ENCODE measurements at places on chromosomes 11 and 22. TPM values are rescaled to one million over a fixed set of nuclear protein-coding genes. Genes with fewer than 3 reads are reported as not detected.

Gene HTR3A
- not detected for total RNA-seq

Gene FREY1
- total RNA-seq: 0.48 TPM

Gene SORL1
- 52.7 TPM for total RNA-seq

Gene OR10A2
- not detected for total RNA-seq

Gene OR52H1
- total RNA-seq: 1.1 TPM

Gene SLC6A5
- not detected for total RNA-seq

Gene OR51E2
- total RNA-seq: not detected

Gene EHF
- 9.9 TPM for total RNA-seq

Gene LINC01488
- total RNA-seq: not detected

Gene RHOD
- 15.0 TPM for total RNA-seq

Gene TTC36
- total RNA-seq: 0.37 TPM

Gene CTNND1
- total RNA-seq: 129 TPM

Gene ENTHD1
- total RNA-seq: not detected

Gene OR8D4
- 1.8 TPM for total RNA-seq

DNA sequence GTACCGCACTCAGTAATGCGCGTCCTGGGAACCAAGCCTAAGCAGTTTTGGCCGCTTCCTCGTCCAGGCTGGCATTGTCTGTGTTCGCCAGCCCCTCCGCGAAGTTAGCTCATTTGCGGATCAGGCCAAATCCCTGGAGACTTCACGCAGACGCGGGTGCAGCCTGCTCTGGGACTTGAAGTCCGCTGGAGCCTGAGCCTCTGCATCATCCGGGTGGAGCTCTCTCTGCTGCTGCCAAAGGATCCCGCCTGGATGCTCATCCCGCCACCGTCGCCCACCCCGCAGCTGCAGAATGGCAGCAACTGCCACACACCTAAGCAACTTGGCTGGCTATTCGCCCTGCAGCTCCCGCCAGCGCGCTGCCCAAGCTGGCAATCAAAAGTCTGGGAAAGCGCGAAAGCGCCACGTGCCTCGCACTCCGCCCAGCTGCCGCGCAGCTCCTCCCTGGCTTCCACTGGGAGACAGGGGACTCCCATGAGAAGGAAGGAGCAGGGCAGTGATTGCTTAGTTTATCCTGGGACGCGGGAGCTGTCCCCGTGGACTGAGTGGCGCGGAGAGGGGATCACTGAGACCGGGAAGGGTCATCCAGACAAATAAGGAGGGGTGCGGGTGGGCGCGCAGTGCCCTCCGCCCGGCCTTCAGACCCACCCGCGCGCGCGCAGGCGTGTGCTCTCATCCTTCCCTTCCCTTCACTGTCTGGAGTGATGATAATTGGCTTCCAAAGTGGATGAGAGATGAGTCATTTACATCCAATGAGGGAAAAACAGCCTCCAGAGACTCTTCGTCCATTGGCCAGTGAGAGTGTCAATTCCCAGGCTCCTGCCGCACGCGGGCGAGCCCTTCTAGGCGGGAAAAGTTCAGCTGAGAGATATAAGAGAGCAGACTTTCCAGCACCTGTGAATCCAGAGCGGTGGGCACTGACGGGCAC lies 23.2 kb upstream of the GLYATL1B start:
- DNase-seq: no peak

GRCh38 chr11:60252213-60253108 lies 9.5 kb upstream of the MS4A4E start:
- DNase-seq: no peak

- DNase-seq: no peak
Measured at GRCh38 chr11:72741849-72742512, 10.2 kb downstream of the ARAP1 start.

- no peak for DNase-seq
Measured at GRCh38 chr22:36036167-36036624, 7.6 kb upstream of the RBFOX2 start.

DNA sequence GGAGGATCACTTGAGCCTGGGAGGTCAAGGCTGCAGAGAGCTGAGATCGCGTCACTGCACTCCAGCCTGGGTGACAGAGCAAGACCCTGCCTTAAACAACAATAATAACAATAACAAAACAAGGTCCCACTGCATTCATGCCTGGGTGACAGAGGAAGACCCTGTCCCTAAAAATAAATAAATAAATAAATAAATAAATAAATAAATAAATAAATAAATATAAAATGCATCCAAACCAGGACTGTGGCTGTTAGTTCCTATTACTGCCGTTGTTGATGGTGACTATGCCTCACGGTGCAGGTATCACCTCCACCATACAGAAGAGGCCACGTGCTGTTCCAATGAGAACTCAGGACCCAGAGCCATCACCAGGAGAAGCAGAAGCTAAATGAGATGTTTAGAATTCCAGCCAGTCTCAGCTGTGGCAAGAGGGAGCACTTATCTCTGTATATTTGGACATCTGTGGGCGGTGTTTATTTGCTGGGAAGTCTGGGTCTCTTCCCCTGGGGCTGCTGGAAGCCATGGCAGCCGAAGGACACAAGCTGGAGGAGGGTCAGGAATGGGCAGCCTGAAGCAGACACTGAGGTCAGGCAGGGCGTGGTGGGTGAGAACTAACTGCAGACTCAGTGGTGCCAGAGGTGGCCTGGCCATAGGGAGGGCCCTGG lies 21.6 kb downstream of the C11orf86 start:
- no peak for DNase-seq

- peak; percentile 37 for DNase-seq
Measured at GRCh38 chr11:76629116-76629852, 41.3 kb downstream of the LRRC32 start.

DNA sequence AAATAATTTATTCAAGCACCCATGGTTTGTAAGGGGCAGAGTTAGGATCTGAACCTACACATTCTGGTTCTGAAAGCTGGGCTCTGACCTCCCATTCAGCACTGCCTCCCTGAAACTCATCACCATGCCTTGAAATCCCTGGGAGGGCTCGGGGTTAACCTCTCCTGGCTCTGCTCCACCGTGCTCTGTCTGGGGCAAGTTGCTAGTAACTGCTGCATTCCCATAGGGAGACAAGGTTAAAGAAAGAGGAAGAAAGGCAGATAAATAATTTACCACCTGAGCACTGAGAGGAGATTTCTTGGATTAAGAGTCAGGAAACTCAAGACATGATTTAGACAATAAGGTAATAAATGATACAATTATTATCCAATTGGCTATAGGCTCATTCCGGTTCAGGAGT lies 199.3 kb downstream of the KIF18A start:
- DNase-seq: no peak

- no peak for DNase-seq
Measured at GRCh38 chr11:63814383-63814736, 1.1 kb downstream of the SPINDOC start.

GRCh38 chr22:28953976-28954880 lies 70.9 kb downstream of the ZNRF3 start:
- no peak for DNase-seq

- no peak for DNase-seq
Measured at GRCh38 chr11:16158426-16158994, 197.8 kb downstream of the SOX6 start.

GRCh38 chr22:49014227-49015201 lies 813.2 kb downstream of the BRD1 start:
- DNase-seq: no peak

GRCh38 chr11:81892770-81893635 lies 840.7 kb downstream of the FAM181B start:
- no peak for DNase-seq

- DNase-seq: no peak
Measured at GRCh38 chr11:88541006-88541405, 203.5 kb upstream of the CTSC start.

DNA sequence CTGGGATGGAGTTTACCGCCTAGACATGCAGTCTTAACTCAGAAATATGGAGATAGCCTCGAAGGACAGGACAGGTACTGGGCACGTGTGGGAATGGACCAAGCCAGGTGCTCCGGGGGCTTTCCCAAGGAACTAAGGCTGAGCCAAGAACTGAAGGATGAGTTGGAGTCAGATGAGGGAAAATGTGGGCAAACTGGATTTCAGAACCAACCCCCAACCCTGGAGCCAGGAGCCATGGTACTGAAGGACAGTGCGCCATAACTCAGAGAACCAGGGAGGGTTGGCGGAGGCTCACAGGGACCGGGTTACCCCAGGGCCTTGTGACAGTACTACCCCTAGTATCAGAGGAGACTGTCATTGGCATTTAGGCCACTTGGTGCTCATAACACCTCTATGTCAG lies 2.5 kb upstream of the MIF start:
- no peak for DNase-seq

GRCh38 chr11:103875855-103876510 lies 160.5 kb upstream of the DDI1 start:
- no peak for DNase-seq

GRCh38 chr11:57434640-57435546 lies 8.0 kb upstream of the SLC43A3 start:
- no peak for DNase-seq

DNA sequence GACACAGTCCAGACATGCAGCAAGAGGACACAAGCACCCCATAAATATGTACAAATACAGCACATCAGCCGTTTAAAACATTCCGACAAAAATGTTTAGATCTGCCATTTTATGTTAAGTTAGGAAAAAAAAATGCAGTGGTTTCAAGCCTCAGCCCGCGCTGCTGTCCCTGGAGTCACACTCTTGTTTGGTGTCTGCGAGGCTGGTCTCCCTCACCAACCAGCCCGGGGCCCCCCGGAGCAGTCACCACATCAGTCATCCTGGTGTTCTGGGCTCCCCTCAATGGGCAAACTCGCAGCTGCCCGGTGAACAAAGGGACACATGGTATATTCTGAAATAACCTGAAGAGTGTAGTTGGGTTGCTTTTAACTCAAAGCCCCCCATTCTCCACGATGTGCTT lies 1022.2 kb downstream of the BRD1 start:
- DNase-seq: no peak

DNA sequence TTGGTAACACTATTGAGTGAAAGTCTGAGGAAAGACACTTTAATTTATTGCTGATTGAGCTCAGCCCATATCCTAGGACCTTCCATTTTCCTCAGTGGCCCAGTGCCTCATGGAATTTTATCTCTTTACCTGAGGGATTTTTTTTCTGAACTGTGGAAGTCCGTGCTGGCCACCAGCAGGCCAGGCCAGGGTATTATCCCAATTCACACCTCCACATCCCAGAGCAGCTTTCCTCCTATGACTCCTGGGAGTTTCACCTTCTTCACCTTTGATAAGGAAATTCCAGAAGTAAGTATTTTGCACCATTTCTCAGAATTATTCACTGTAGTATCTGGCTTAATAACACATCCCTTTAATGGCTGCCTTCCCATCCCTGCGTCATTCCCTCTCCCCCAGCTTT lies 13.0 kb upstream of the RRAS2 start:
- no peak for DNase-seq

- no peak for DNase-seq
Measured at GRCh38 chr11:69572233-69572860, 68.6 kb upstream of the CCND1 start.

GRCh38 chr22:44819966-44820631 lies 67.7 kb downstream of the ARHGAP8 start:
- DNase-seq: no peak

- no peak for DNase-seq
Measured at GRCh38 chr11:68146704-68147474, 25.7 kb upstream of the CHKA start.

GRCh38 chr11:45333001-45333971 lies 47.1 kb upstream of the SYT13 start:
- peak; percentile 54 for DNase-seq

DNA sequence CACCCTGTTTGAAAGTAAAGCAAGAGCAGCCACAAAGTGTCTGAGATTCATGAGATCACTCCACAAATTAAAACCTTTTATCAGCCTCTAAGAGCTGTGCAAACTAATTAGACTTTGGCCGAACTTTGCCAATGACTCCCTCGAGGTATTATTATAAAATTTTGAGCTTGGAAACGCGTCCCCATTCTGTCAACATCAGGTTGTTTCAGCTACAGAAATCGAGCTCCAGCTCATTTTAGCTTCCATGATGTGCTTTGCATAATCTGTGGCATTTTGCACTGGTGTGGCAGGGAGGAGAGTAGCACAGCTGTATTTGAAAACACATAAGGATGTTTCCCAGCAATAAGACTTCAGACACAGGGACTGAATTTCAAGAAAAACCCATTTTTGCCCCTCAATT lies 872.2 kb downstream of the NTM start:
- no peak for DNase-seq

GRCh38 chr22:41338614-41339212 lies 37.4 kb downstream of the ZC3H7B start:
- DNase-seq: no peak

GRCh38 chr11:117933475-117933874 lies 4.3 kb upstream of the TMPRSS13 start:
- no peak for DNase-seq

DNA sequence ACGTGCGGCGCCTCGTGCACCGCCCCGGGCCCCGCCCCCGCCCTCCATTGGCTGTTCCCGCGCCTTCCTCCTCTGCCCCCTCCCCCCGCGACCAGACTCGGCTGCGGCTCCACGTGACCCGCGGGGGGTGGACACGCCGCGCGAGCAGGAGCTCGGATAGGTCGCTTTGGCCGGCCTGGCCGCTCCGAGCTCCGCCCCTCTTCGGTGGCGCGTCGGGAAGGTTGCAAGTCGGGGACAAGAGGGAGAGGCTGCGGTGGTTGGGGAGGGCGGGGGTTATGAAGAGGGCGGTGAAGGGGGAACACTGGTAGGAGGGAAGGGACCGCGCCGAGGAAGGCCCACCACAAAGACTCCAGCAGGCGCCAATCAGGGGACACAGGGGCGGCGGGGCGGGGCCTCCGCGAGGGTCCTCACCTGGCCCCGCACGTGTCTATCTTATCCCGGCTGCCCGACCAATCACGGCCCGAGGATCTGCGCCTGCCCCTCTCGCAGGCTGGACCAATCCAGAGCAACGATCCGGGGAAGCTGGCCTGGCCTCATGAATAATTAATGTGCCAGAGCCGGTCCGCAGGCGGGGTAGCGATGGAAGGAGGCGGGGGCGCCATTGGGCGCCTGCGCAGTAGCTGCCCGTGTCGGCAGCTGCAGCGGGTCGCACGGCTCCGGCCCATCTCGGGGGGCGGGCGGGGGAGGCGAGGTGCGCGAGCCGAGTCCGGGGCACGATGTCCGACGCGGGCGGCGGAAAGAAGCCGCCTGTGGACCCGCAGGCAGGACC lies at the start of gene TEF:
TSS of gene TEF (plus strand) at position 614 of the 769 bp plus-strand sequence. CDS start at position 717, 103 bp downstream.
- DNase-seq: peak; percentile 99

DNA sequence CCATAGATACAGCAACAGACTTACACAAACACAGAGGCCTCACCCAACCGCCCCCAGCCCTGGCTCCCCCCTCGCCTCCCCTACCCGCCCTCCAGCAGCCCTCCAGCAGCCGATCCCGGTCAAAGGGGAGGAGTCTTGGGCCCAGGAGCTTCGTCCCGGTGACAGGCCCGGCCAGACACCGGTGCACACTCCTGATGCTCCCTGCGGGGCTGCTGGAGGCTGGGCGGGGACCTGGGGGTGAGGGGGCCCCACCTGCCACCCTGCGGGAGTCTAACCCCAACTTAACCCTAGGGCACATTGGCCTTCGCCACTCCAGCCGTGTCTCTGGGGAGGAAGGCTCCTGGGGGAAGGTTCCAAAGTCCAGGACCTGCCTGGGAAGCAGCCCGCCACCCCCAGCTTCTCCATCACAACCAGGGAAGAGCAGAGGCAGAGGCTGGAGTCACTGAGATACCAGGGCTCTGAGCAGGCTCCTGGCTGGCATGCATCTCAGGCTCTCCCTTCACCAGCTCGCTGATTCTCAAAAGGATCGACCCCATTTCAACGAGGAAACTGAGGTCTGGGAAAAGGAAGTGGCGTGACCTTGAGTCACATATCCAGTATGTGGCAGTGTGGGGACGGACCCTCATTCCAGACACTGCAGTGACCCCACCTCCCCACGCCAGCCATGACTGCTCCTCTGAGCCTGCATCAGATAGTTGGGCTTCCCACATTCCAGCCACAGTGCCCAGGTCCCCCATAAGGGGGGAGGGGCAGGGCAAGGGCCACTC lies 14.4 kb downstream of the BCL9L start:
- DNase-seq: no peak

Data from ovary (tissue), 10 donors.